ENCODE measurements at places on chromosomes 1 and 21. TPM values are rescaled to one million over a fixed set of nuclear protein-coding genes. Genes with fewer than 3 reads are reported as not detected.

KRTAP11-1 gene
- total RNA-seq, result not detected

GPA33 gene
- total RNA-seq, result 21.0 TPM

RAB3B gene
- not detected for total RNA-seq

TBX19 gene
- 3.8 TPM for total RNA-seq

DIO1 gene
- total RNA-seq, result not detected

TFF2 gene
- not detected for total RNA-seq

DYNLT5 gene
- total RNA-seq, result not detected

FCAMR gene
- total RNA-seq, result not detected

CYP4Z1 gene
- total RNA-seq, result not detected

CD1C gene
- not detected for total RNA-seq

KRTAP19-3 gene
- total RNA-seq, result not detected

TIAM1 gene
- total RNA-seq, result 142 TPM

PRKAA2 gene
- total RNA-seq, result not detected

SAMSN1 gene
- 112 TPM for total RNA-seq

Data from CD4-positive, CD25-positive, alpha-beta regulatory T cell (primary cell).